ENCODE measurements at places on chromosomes 7 and 10.

DNA sequence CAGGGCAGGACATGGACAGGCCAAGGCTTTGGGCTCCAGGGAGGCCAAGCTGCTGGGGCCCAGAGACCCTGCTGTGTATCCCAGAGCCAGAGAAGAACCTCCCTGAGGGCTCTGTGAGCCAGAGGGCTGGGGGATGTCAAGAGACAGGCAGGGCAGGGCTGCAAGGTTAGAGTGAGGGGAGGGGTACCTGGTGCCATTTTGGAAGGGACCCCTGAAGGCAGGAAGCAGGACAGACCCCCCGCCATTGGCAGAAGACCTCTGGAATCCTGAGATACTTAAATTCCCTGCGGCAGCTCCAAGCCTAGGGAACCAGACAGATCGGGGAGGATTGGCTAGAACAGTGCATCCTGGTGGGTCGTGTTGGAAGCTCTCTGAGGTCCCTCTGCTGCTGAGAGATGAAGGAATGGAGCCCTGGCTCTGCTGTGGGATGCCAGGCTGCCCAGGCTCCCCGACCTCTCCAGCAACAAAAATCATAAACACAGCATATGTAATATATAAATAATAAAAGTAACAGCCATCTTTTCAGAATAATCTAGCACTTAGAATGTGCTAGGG lies 75.0 kb downstream of the LHPP start:
- no peak for DNase-seq

DNA sequence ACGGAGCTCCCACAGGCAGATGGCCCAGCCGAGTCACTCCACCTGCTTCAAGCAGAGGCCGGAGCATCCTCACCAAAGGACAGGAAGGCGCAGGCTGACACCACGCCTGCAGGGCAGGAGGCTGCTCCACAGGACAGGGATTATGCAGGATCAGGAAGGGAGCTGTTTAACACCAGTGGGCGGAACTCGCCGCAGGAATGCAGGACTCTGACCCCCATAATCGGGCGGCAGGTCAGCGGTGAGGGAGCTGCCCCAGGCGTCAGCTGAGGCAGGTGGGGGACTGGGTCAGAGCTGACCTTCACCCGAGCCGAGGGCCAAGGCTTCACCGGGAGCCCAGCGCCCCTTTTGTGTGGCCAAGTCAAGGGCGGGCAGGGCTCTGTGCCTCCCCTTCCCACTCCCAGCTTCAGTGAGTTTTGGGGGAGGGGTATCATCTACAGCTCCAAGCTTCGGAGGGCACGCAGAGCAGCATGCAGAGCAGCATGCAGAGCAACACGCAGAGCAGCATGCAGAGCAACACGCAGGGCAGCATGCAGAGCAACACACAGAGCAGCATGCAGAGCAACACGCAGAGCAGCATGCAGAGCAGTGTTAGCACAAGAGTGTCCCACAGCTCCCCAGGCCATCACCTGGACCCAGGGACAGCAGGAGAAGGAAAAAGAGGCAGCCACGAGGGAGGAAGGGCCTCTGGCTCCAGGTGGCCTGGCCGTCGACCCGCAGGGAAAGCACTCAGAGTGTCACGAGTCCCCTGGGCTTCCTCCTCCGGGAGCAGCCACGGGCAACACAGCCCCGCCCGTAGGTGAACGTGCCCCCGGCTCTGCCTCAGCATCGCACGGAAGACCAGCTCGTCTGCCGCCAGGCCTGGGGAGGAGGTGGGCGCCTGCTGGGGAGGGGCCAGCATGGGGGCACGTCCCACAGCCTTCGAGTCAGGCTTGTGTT lies 151.7 kb upstream of the PPP2R2D start:
- DNase-seq, result no peak

GRCh38 chr7:157116762-157117161 lies 22.0 kb upstream of the UBE3C start:
- DNase-seq, result peak; percentile 11

DNA sequence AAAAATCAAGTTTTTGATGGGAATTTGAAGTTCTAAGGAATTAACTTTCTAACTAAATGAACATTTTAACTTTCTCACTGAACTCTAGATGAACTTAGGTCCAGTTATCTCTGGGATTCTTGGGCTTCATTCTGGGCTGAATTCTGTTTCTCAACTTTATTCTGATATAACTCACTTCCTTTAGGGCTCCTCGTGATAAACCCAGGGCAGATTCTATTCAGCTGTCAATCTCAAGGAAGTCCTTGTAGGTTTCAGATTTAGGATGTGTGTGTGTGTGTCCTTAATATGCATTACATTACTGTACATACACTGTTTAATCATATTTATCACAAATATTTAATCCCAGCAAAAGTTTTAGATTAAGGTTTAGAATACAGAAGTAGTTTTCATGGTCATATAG lies 344.3 kb downstream of the GATA3 start:
- no peak for DNase-seq

GRCh38 chr7:65923316-65923715 lies 50.4 kb downstream of the VKORC1L1 start:
- DNase-seq, result no peak

- no peak for DNase-seq
Observed at GRCh38 chr7:66304536-66304935, 99.4 kb downstream of the TPST1 start.

Measured in GM23248 (cell line).